H9 (cell line): ENCODE measurements at places on chromosomes 6 and 20. TPM values are rescaled to one million over a fixed set of nuclear protein-coding genes. Genes with fewer than 3 reads are reported as not detected.
A peak's percentile ranks its signal among the peaks of the same experiment; 100 is the strongest.

DNA sequence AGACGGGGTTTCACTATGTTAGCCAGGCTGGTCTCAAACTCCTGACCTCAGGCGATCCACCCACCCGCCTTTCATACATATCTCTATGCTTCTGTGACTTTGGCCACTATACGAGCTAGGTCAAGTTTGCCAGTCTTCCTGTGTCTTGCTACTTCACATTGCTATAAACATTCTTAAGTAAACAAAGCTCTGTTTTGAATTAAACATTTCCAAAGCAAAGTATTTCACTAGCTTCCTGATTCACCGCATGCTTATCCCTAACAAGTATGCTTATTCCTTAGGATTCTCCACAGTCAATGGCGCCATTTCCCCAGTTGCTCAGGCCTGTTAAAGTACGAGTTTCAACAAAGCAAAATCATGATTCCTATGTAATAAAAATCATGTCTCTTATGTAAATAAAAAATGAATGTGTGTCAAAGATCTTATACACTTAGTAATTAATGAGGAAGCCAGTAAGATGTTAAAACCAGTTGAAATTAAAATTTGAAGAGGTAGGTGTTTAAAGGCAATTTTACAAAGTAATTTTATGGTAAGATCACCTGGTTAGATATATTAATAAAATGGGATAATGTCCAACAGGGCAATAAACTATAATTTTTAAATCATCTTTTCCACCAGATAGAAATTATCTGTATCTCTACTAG, 88.5 kb downstream of the PRKN start:
- H3K27ac ChIP-seq: no peak overlapping the region
- no peak overlapping the region for H3K4me3 ChIP-seq
- no peak for DNase-seq

DNA sequence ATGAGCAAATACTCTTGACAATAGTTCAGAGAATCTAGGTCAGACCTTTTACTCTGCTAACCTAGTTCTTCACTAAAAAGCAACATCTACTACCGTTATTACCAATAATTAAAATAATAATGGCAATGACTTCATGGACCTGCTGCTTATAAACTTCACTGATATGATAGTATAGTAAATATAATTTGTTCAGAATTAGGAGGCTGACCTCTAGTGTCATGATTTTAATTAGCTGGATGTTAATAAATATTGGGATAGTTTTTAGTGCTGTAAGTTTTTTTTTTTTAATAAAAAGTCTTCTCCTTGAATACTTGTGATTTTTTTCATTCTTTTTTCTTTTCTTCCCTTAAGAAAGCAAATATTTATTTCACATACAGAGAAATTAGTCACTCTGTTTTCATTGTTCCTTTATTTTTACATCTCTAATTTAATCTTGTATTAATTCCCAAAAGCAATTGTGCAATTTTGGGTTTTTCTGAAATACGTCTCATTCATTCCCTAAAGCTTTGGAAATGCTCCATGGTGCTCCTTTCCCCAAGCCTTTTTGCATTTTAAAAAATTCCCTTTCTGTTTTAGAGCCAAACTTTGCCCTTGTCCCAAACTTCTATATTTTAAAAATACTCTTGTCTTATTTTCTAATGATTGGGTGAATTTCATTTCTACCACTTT, 46.6 kb upstream of the UST start:
- peaks cover 6% of the 10 kb centered on the region; the same call in 1 of the 2 replicates for H3K36me3 ChIP-seq
- H3K4me1 ChIP-seq: no peaks in the 10 kb centered on the region
- no peaks in the 10 kb centered on the region for H3K27me3 ChIP-seq
- DNase-seq: no peak

GRCh38 chr6:99521633-99522151, 6.5 kb upstream of the USP45 start:
- H3K4me1 ChIP-seq: no peaks in the 10 kb centered on the region
- H3K4me3 ChIP-seq: peak overlapping the region; percentile 99
- no peaks in the 10 kb centered on the region for H3K27me3 ChIP-seq
- peak overlapping the region; percentile 59 for H3K27ac ChIP-seq
- DNase-seq: peak; percentile 41

Gene SIRPB2
- not detected in 2 replicates for total RNA-seq

Gene FKBP5
- 32.9 and 33.9 TPM in 2 replicates for total RNA-seq
